Lower leg skin (tissue), 4 donors: ENCODE measurements at places on chromosomes 13 and 19. TPM values are rescaled to one million over a fixed set of nuclear protein-coding genes. Genes with fewer than 3 reads are reported as not detected.

GRCh38 chr13:72168126-72168855, 301.3 kb upstream of the DACH1 start:
- no peak for DNase-seq

Gene MBD3L5
- total RNA-seq, result not detected

- no peak for DNase-seq
Observed at GRCh38 chr19:40191836-40192646, 815 bp downstream of the MAP3K10 start.

Gene TMEM238
- total RNA-seq, result 53.0 TPM

DNA sequence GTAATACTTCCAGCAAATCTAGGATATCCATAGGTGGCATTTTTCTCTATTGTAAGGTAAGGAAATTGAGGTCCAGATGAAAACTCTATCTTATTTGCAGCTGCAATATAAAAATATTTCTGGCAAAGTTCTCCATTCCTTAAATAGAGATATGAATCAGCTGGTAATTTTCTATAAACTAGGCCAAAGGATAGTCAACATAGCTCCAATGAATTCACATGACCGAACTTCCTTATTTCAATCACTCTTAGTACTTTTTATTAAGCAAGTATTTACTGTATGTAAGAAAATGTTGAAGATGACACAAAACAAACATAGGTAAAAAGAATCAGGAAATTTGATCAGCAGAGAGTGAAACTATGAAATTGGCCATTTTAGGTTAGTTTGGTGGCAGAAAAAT, 13.0 kb upstream of the LCP1 start:
- DNase-seq, result no peak

GRCh38 chr19:42343344-42344110, 18.1 kb downstream of the MEGF8 start:
- DNase-seq, result no peak

DNA sequence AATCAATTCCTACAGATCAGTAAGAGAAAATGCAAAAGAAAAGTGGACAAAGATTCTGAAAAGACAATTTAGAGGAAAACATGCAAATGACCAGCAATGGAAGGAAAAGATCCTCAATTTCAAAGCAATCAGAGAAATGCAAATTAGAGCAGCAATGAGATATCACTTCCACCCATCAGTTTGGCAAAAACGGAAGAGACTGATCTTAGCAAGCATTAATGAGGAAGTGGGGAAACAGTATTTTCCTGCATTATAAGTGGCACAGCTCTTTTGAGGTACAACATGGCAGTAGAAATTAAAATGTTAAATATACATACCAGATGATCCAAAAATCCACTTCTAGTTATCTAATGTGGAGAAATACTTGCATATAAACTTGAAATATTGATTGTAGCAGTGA, 69.1 kb upstream of the SLC7A1 start:
- DNase-seq, result no peak

DNA sequence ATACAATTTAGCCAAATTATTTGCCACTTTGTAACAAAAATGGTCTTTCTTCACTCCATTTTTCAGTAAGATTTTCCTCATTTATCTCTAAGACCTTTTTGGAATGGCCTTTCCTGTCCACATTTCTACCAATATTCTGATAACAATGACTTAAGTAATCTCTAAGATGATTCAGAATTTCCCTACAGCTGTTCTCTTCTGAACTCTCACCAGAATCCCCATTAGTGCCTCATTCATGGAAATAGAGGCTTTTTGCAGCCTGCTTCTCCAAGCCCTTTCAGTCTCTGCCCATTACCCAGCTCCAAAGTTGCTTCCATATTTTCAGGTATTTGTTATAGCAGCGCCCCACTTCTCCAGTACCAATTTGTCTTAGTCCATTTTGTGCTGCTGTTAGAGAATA, 867.0 kb downstream of the GPC5 start:
- no peak for DNase-seq

- DNase-seq, result no peak
Observed at GRCh38 chr19:38032151-38032550, 125.1 kb downstream of the SIPA1L3 start.

- DNase-seq, result no peak
Observed at GRCh38 chr13:19860884-19861655, 2.4 kb downstream of the ZMYM5 start.

GRCh38 chr19:6011794-6012193, 33.9 kb upstream of the RANBP3 start:
- DNase-seq, result no peak

- DNase-seq, result no peak
Observed at GRCh38 chr19:41994521-41994971, 516 bp upstream of the ATP1A3 start.

Gene SERTAD3
- total RNA-seq, result 26.3 TPM

DNA sequence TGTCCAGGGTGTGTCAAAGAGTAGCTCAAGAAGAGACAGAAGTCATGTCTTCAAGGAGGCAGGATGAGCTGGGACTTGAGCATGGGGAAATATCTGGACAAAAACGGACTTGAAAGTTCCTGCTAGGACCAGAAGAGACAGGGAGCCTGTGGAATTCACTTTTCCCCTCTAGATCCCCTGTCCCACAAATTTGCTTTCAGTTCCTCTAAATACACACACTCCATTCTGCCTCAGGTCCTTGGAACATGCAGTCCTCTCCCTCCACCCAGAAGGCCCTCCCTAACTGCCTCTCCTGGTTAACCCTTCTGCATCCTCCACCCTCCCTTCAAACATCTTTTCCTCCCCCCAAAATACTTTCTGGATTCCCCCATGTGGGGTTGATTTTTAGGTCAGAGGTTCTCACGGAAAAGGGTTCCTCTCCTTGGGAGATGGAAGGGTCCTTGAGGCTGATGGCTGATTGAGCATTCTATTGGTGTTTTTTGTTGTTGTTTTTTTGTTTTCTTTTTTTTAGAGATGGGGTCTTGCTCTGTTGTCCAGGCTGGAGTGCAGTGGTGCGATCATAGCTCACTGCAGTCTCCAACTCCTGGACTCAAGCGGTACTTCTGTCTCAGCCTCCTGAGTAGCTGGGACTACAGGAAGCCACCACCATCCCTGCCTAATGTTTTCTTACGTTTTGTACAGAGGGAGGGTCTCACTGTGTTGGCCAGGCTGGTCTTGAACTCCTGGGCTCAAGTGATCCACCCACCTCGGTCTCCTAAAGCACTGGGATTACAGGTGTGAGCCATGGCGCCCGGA, 6.9 kb upstream of the RETN start:
- DNase-seq, result no peak

Gene ZNF439
- 7.1 TPM for total RNA-seq

Gene HCST
- total RNA-seq, result not detected

GRCh38 chr19:44758596-44758995, 10.1 kb downstream of the BCL3 start:
- no peak for DNase-seq
